MM.1S (cell line): ENCODE measurements at places on chromosomes 5 and 9.
A peak's percentile ranks its signal among the peaks of the same experiment; 100 is the strongest.

GRCh38 chr9:3490957-3491356 is 34.8 kb downstream of the RFX3 start:
- no peak overlapping the region for H3K4me3 ChIP-seq
- H3K36me3 ChIP-seq = no peaks in the 10 kb centered on the region
- no peaks in the 10 kb centered on the region for H3K4me1 ChIP-seq
- no peak for DNase-seq

- H3K36me3 ChIP-seq = no peaks in the 10 kb centered on the region
- DNase-seq = no peak
- no peaks in the 10 kb centered on the region for H3K27me3 ChIP-seq
- no peak overlapping the region for H3K27ac ChIP-seq
- H3K4me1 ChIP-seq = 0 out of 2 replicates have a peak, but pooled peaks cover 11% of the 10 kb centered on the region
Observed at GRCh38 chr5:142777099-142777498, 6.9 kb downstream of the ARHGAP26 start.

DNA sequence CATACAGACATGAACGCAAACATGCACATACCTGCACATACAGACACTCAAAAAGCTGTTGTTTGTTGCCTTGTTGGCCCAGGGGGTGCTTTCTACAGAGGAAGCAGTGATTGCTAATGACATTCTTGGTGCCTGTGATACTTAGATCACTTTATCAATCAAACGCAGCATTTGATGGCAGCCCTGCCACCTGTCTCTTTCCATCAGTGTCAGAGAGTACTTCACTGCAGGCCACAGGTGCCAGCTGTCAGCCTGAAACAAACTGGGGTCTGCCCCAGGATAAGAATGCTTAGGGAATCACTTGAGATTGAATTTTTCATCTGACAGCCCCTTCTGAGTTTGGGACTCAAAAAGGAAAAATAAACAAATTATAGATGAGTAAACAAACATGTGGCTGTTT is 388.9 kb upstream of the SGCD start:
- no peak for DNase-seq
- H3K36me3 ChIP-seq = no peaks in the 10 kb centered on the region
- no peak overlapping the region for H3K4me3 ChIP-seq
- no peaks in the 10 kb centered on the region for H3K27me3 ChIP-seq
- no peaks in the 10 kb centered on the region for H3K4me1 ChIP-seq

DNA sequence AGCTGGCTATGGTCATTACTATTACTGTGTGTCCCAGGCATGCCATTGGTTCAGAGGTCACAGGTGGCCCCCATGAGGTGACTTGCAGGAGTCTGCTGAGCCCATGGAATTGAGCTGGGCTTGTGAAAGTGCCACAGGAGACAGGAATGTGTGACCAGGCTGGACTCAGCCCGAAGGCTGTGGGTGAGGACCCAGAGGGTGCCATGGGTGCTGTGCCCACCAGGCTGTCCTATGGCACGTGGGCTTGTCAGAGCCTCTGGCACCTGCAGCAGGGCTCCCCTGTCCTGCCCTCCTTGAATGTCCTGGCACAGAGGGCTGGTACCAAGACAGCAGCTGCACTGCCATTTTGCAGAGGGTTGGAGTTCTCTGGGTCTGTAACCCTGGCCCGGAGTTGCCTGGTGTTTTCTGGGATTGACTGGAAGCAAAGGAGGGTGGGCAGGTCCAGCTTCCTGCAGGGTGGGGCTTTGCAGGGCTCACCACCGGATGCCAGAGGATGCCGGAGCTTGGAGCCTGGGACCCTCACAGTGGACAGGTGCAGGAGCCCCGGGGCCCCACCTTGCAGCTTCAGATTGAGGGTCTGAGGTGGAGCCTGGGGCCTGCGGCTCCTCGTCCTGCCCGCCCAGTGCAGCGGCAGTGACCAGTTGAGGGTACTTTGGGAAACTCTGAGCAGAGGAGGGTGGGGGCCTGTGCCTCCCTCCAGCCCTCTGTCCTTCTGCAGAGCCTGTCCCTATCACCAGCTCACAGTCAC is 14.2 kb downstream of the COL5A1 start:
- H3K36me3 ChIP-seq = no peaks in the 10 kb centered on the region
- H3K27ac ChIP-seq = no peak overlapping the region
- DNase-seq = no peak
- peaks cover 70% of the 10 kb centered on the region for H3K27me3 ChIP-seq
- H3K4me1 ChIP-seq = no peaks in the 10 kb centered on the region

DNA sequence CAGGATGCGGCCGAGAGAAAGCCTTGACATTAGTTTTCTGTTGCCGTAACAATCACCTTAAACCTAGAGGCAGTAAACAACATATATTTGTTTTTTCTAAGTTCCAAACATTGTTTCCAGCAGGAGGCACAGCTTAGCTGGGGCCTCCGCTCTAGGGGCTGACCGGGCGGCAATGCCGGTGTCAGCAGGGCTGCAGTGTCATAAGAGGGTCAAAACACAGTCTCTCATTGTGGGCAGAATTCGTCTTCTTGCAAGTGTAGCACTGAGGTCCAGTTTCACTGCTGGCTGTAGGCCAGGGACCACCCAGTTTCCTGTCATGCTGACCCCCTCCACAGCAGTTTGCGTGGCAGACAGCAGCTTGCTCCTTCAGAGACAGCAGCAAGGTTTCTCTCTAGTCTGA is 186.2 kb downstream of the PJA2 start:
- no peaks in the 10 kb centered on the region for H3K36me3 ChIP-seq
- no peaks in the 10 kb centered on the region for H3K4me1 ChIP-seq
- H3K27ac ChIP-seq = no peak overlapping the region
- no peaks in the 10 kb centered on the region for H3K27me3 ChIP-seq
- H3K4me3 ChIP-seq = no peak overlapping the region

GRCh38 chr5:172788771-172789686 is 18.0 kb upstream of the DUSP1 start:
- no peaks in the 10 kb centered on the region for H3K27me3 ChIP-seq
- no peak for DNase-seq
- no peak overlapping the region for H3K27ac ChIP-seq
- H3K4me1 ChIP-seq = no peaks in the 10 kb centered on the region
- H3K36me3 ChIP-seq = no peaks in the 10 kb centered on the region

DNA sequence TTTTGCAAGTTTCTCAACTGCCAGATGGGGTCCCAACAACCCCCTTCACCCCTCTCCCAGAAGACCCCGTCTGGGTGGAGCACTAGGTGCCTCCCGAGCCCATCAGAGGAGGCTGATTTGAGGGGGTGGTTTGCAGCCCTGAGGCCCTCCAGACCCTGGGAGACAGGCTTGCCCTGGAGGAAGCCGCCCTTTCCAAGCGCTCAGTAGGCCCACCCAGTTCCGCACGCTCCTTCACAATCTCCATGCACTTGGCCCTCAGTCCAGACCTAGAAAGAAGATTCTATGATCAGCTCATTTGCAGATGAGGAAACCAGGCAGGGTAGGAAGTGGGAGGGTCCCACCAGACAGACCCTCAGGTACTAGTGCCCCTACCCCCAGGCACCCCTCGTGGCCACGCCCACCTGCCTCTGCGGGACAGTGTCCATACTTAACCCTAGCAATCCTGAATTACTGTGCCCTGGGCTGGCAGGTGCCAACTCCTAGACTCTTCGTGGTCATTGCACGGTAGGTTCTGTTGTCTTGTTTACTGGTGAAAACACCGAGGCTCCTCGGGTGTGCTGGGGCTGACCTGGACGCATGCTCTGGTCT is 22.3 kb downstream of the OR2V1 start:
- no peak overlapping the region for H3K27ac ChIP-seq
- no peak for DNase-seq
- no peak overlapping the region for H3K4me3 ChIP-seq

DNA sequence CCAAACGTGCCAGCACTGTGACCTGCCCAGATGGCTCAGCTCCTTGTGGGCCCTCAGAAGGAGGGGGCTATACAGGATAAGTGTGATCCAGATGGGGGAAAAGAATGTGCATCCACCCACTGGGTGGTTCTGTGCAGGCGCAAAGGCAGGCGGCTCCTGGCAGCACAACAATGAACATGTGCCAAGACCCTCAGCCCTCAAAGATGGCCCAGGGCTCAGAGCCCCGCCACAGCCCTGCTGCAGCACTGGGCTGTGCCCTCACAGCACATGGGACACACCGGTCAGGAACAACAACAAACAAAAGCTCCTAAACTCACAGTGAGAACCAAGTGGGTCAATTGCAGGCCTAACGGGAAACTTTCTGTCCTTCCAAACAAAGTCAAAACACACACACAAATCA is 4.7 kb downstream of the SEMA4D start:
- DNase-seq = no peak
- H3K4me1 ChIP-seq = peaks cover 22% of the 10 kb centered on the region
- H3K27ac ChIP-seq = no peak overlapping the region

GRCh38 chr9:35566417-35566816 is 38.6 kb upstream of the TESK1 start:
- H3K27ac ChIP-seq = peak overlapping the region; percentile 57
- peaks cover 35% of the 10 kb centered on the region for H3K4me1 ChIP-seq

- no peak overlapping the region for H3K27ac ChIP-seq
- H3K4me3 ChIP-seq = no peak overlapping the region
- no peak for DNase-seq
- H3K27me3 ChIP-seq = no peaks in the 10 kb centered on the region
- H3K36me3 ChIP-seq = no peaks in the 10 kb centered on the region
Observed at GRCh38 chr9:36878986-36879982, 154.8 kb downstream of the PAX5 start.

GRCh38 chr9:125906893-125907292 is 159.7 kb downstream of the PBX3 start:
- H3K4me3 ChIP-seq = no peak overlapping the region
- H3K36me3 ChIP-seq = no peaks in the 10 kb centered on the region
- H3K4me1 ChIP-seq = no peaks in the 10 kb centered on the region
- no peak overlapping the region for H3K27ac ChIP-seq
- no peak for DNase-seq
- H3K27me3 ChIP-seq = no peaks in the 10 kb centered on the region

- DNase-seq = no peak
- H3K4me1 ChIP-seq = no peaks in the 10 kb centered on the region
- H3K36me3 ChIP-seq = no peaks in the 10 kb centered on the region
- no peaks in the 10 kb centered on the region for H3K27me3 ChIP-seq
Observed at GRCh38 chr5:120504057-120504456, 40.0 kb downstream of the PRR16 start.

DNA sequence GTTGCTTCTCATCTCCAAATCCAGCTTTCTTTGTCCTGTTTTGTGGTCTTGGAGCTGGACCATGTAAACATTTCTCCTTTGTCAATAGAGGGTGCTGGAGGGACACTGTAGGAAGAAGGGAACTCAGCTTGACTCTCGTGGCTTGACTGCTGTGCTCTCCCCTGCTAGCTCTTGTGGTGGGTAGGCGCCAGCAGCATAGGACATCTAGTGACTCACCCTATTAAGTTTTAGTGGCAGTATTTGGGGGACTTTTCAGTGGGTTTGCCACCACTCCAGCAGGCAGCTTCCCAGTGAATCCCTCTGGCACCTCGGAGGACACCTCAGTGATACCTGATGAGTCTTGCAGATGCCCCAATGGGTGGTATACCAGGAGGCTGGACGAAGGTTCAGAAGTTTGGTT is 97.8 kb downstream of the TSSK1B start:
- no peak overlapping the region for H3K27ac ChIP-seq
- H3K4me3 ChIP-seq = no peak overlapping the region
- no peaks in the 10 kb centered on the region for H3K4me1 ChIP-seq
- H3K36me3 ChIP-seq = no peaks in the 10 kb centered on the region
- no peaks in the 10 kb centered on the region for H3K27me3 ChIP-seq
- DNase-seq = peak; percentile 55

DNA sequence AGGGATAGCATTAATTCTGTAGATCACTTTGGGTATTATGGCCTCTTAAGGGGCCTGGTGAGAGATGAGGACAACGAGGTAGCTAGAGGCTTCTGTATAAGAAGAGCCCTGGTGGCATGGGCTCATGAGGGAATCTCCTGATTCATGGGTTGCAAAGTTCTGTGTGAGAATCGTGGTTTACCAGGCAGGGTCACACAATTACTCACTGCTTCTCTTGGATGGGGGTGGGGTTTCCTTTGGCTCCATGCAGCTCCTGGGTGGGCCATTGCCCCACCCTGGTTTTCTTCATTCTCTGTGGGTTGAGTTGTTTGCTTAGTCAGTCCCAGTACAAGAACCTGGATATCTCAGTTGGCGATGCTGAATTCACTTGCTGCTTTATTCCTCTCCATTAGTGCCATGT is 30.9 kb upstream of the TNFSF15 start:
- H3K4me1 ChIP-seq = no peaks in the 10 kb centered on the region
- H3K36me3 ChIP-seq = no peaks in the 10 kb centered on the region
- H3K4me3 ChIP-seq = no peak overlapping the region

- H3K27me3 ChIP-seq = no peaks in the 10 kb centered on the region
- H3K4me3 ChIP-seq = no peak overlapping the region
- no peaks in the 10 kb centered on the region for H3K36me3 ChIP-seq
Observed at GRCh38 chr9:126984969-126985368, 70.4 kb downstream of the RALGPS1 start.

- no peaks in the 10 kb centered on the region for H3K27me3 ChIP-seq
- no peak overlapping the region for H3K4me3 ChIP-seq
- H3K4me1 ChIP-seq = no peaks in the 10 kb centered on the region
Observed at GRCh38 chr5:174767670-174768069, 43.3 kb downstream of the MSX2 start.

GRCh38 chr9:105127863-105128220 is 116.6 kb upstream of the SLC44A1 start:
- peak overlapping the region; percentile 6; the same call in 1 of the 2 replicates for H3K4me3 ChIP-seq
- H3K4me1 ChIP-seq = peaks cover 22% of the 10 kb centered on the region
- H3K27me3 ChIP-seq = no peaks in the 10 kb centered on the region
- H3K27ac ChIP-seq = peak overlapping the region; percentile 58; the same call in 1 of the 2 replicates

GRCh38 chr9:108049671-108050494 is 560.3 kb upstream of the KLF4 start:
- no peaks in the 10 kb centered on the region for H3K27me3 ChIP-seq
- H3K36me3 ChIP-seq = no peaks in the 10 kb centered on the region
- DNase-seq = no peak
- no peaks in the 10 kb centered on the region for H3K4me1 ChIP-seq

DNA sequence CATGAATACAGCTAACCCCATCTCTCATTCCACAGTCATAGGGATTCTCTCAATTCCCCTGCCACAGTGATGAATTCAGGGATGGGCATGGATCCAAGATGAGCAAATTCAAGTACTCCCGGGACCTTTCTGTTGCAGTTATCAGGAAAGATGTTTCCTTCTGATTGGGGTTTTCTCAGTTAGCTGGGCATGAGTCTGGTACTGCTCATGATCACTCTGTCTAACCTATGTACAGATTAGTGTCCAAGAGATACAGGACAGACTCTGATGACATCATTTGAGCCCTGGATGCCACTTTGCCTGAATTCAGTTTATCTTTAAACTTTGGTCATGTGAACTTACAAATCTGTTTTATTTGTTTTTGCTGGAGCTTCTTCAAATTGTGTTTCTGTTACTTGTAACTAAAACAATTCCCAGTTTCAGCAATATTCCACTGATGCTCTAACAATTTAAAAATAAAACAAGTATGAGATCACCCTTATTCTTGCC is 257.7 kb upstream of the KLF9 start:
- H3K27me3 ChIP-seq = no peaks in the 10 kb centered on the region
- H3K27ac ChIP-seq = no peak overlapping the region
- no peak for DNase-seq
- H3K4me1 ChIP-seq = no peaks in the 10 kb centered on the region
- H3K36me3 ChIP-seq = no peaks in the 10 kb centered on the region

GRCh38 chr9:37956904-37957663 is 53.2 kb upstream of the SLC25A51 start:
- H3K27me3 ChIP-seq = no peaks in the 10 kb centered on the region
- no peak overlapping the region for H3K4me3 ChIP-seq
- DNase-seq = no peak
- H3K36me3 ChIP-seq = no peaks in the 10 kb centered on the region
